Activated CD8-positive, alpha-beta T cell treated with anti-CD3 and anti-CD28 coated beads, Interleukin-2, amount 10 ng/mL, durations not matched to agents 7 days and 5 days (primary cell): ENCODE measurements at places on chromosomes 4 and X. TPM values are rescaled to one million over a fixed set of nuclear protein-coding genes. Genes with fewer than 3 reads are reported as not detected.

Gene FAM53A
- 0.45 TPM for total RNA-seq

Gene ADH6
- not detected for total RNA-seq

GRCh38 chr4:139975830-139976272, 178.1 kb downstream of the MAML3 start:
- DNase-seq: no peak

DNA sequence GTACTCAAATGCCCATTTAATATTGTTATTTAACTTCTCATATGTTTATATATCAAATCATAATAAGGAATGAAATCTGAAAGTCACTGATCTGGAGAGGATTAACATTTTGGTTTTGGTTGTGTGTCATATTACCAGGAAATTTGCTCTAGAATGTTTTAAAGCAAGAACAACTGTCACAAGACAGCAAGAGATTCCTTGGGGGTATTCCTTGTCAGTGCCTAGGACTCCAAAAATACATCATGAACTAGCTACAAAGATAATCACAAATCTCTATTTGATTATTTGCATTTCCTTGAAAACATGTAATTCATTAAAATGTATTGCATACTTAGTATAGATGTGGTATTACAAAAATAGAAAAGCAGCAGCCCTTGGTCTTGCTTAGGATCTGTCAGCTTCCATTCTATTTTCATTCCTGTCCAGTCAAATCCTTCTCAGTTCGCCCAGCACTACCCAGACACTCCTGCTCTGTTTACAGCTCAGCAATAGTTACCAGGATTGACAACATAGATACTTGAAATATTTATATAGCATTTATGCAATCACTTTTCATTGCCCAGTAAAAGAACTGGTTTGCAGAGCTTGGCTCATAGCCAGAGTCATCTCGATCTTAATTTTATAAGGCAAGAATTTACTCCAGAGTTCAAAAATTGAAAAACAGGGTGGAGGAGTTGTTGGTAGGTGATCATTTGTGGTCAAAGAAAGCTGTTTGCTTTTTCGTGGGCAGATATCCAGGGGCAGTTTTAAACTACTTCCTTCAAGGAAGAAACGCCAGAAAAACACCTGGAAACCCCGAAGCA, 9.2 kb upstream of the BMP3 start:
- DNase-seq: no peak

GRCh38 chr4:89373394-89373793, 65.8 kb upstream of the GPRIN3 start:
- no peak for DNase-seq

GRCh38 chrX:56729152-56729850, at the start of gene NBDY:
Gene NBDY, plus strand, starts transcription at chrX:56729243. Its CDS starts 111 bp downstream, at chrX:56729354.
- DNase-seq: peak; percentile 40
